Fibroblast of villous mesenchyme (primary cell): ENCODE measurements at places on chromosomes 6 and 20. TPM values are rescaled to one million over a fixed set of nuclear protein-coding genes. Genes with fewer than 3 reads are reported as not detected.

GRCh38 chr6:16514249-16514648, 247.0 kb downstream of the ATXN1 start:
- DNase-seq: peak; percentile 78

DNA sequence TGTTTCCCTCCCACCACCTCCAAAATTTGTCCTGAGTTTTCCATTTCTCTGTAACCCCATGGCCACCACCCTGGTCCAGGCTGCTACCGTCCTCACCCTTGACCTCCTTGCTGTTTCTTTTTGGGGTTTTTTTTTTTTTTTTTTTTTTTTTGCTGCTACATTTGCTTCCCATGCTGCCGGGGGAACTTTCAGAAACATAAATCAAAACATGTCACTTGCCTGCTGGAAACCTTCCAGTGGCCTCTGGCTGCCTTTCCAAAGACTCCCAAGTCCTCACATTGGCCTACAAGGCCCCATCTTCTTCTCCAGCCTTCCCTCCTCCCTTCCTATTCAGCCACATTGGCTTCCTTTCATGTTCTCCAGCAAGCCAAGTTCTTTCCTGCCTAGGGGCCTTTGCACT, 50.4 kb upstream of the PTGIS start:
- DNase-seq: no peak

DNA sequence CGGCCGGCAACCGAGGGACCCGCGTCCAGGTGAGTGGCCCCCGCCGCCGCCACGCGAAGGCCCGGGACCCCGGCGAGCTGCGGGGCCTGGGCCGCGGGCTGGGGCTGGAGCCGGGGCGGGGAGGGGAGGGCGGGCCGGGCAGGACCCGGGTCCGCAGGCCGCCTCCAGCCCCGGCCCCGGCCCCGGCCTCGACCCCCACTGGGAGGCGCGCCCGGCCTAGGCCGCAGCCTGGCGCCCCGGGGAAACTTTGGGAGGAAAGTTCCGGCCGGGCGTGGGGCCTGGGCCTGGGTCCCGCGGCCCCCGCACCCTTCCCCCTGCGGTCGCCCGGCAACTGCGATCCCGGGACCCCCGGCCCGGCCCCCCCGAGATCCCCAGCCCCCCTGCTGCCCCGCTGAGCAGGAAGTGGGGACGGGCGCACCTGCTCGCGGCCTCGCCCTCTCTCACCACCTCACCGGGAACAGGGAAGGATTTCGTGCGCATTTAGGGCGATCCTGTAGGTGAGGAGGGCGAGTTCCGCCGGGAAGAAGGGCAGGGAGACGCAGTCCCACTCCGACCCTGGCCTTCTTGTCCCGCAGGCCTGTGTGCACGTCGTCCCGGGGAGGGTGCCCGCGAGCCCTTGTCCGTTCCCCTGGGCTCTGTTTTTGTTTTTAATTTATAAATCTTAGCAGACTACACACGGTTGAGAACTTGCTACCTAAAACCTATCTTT, 402 bp downstream of the OSBPL2 start:
- no peak for DNase-seq

- no peak for DNase-seq
These were observed 88.3 kb downstream of the DLL1 start for GRCh38 chr6:170202416-170203135.

The LTB gene
- 0.32 TPM in 1 of 2 replicates, not detected in the other for total RNA-seq

The KPNA5 gene
- total RNA-seq: 6.1 and 7.8 TPM in 2 replicates

- DNase-seq: peak; percentile 66
These were observed 7.8 kb downstream of the KCNG1 start for GRCh38 chr20:51014797-51015722.

The CCN6 gene
- total RNA-seq: not detected in 2 replicates

DNA sequence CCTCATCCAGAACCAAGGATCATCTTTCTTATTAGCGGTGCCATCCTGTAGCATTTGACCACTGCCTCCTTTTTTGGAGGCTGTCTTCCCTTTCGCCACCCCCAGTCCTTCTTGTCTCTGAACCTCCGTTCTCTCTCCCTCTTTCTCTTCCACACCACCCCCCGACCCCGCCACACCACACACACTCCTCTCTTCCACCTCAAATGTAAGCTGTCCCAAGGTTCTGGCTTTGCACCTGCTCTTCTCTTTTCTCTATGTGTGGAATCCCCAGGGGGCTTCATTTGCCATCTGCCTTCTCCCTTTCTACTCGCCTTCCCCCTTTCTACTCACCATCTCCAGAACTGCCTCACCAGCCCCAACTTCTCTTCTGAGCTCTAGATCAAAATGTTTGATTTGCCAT, 111.3 kb upstream of the CDYL start:
- no peak for DNase-seq

- DNase-seq: no peak
These were observed 37.0 kb downstream of the PEX7 start for GRCh38 chr6:136859430-136859829.

DNA sequence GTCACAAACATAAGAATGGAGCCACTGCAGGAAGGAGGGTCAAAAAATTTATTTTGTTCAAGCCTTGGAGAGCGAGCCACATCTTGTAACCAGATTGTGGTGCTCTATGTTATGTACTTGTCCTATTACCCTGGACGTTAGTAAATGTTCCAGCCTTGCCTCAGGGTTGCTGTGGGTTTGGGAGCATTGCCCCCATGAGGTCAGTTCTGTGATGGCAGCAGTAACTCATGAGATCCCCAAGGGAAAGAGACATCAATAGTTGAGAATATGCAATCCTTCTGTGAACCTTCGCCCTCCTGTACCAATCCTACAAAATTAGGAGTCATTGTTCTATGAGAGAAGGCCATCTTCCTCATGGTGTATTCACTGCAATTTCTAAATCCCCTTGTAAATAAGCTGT, 16.4 kb upstream of the CFAP206 start:
- DNase-seq: peak; percentile 38

DNA sequence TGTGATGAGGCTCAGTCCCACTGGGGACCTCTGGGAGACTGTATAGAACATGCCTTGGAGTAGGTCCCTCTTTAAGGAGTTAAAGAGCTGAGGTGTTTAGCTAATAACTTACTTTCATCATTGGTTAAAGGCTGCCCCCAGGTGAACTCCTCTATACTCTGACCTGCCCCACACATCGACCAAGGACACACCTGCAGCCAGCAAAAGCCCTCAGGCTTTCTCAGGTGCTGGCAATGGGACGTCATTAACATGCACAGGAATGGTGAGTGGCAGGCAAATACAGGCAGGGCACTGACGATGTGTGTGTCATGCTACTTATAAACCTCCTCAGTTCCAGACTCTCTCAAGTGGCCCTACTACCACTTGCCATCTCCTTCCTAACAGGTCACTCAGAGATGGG, 366.4 kb downstream of the KIF16B start:
- no peak for DNase-seq

- DNase-seq: peak; percentile 92
These were observed 39.2 kb downstream of the LIN28B start for GRCh38 chr6:104995989-104996617.

The RNF182 gene
- 3.2 and 6.9 TPM in 2 replicates for total RNA-seq

The CGA gene
- 0.32 TPM in 1 of 2 replicates, not detected in the other for total RNA-seq

GRCh38 chr6:111984081-111984480, 69.8 kb upstream of the CCN6 start:
- DNase-seq: no peak

DNA sequence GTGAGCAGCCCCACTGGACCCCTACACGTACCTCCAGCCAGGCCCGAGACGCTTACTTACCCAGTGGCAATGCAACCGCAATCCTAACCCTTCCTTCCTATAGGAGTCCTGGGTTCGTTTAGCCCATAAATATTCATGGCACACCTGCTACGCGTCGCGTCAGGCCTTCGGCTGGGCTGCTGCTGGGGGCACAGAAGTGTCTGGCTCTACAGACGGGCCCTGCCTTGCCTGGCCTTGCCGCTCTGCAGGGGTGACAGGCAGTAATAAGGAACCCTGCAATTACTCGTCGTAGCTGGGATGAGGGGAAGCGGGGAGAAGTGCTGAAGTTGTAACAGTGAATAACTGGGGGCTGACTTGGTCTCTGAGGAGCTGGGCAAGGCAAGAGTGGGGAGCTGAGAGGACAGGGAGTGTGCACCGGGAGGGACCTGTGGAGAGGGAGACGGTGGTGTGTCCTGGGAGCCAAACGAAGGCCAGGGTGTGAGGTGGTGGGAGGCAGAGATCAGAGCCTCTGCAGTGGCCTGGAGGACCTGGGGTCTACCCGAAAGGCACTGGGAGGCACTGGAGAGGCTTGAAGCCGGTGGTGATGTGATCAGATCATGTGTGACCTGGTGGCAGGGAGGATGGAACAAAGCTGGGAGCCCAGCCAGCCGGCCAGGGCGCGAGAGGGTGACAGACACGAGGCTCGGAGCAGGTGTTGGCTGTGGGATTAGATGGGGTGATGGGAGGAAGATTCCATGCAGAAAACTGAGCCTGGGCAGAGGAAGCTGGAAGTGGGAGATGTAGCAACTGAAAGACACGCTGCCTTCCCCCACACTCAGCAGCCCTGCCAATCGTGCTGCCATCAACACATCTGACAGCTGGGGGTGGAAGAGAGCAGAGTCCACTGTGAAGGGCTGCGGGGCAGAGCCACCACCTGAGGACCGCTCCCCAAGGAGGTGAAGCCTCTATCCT, 36.4 kb downstream of the PSMG4 start:
- no peak for DNase-seq

The SLC17A1 gene
- total RNA-seq: not detected in 2 replicates

The PBOV1 gene
- total RNA-seq: not detected in 2 replicates

GRCh38 chr20:50481741-50482140, 28.4 kb upstream of the PTPN1 start:
- no peak for DNase-seq

- DNase-seq: no peak
These were observed 56.9 kb downstream of the CD164 start for GRCh38 chr6:109325400-109325801.

DNA sequence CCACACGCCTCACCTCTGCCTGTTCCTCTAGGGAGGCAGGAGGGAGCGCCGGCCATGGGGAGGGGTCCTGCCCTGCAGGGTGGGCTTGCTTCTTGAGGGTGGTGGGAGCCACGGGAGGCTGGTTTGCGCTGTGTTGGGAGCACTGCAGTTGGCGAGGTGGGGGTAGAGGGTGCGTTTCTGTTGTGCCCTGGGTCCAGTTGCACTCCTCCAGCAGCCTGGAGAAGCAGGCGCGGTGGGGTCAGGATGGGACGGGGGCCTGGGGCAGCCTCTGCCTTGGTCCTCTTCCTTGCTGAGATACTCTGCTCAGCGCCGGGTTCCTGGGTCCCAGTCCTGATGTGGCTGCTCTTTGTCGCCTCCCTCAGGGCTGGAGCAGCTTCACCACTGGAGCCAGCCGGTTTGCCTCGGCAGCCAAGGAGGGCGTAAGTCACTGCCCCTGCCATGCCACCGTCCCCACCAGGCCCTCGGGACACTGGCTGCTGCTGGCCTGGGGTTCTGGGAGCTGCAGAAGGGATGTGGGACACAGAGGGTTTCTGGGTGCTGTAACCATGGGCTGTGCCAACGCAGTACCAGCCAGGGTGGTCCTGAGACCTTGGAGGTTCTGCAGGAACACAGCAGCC, 8.4 kb downstream of the ARFGAP1 start:
- no peak for DNase-seq

The CRYBG1 gene
- 8.1 and 15.5 TPM in 2 replicates for total RNA-seq

DNA sequence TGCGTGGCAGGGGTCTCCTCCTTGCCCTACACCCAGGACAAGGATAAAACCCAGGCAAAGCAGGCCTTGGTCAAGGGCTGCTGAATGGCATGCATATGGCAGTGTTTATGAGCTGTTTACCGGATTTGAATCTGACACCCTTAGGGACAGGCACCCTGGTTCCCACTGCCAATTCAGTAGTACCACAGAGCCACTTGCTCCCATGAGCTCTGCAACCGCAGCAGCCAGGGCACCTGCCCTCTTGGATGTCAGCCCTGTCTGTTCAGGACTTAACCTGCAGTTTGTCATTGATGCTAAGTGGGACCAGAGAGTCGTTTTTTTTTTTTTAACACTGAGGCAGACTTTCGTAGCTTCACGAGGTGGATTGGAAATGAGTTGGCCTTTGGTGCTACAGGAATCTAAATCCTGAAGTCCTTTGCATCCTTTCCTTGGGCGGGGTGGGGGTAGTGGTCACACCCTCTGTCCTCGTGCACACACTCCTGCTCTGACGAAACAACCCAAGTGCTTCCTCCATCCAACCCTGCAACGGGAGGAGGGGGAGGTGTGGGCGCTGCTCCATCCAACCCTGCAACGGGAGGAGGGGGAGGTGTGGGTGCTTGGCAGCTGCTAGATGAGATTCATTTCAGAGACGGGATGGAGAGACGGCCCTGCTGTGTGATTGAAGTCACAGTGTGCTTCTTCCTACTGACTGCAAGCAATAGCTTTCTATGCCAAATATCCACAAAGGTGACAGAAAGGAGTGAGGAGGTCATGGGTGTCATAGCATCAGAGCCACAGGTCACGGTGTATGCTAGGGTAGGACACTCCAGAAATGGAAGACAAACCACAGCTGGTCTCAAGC, 166.5 kb downstream of the SMOC2 start:
- no peak for DNase-seq

GRCh38 chr6:30160785-30161531, at the start of gene TRIM10:
Gene TRIM10, minus strand, starts transcription at chr6:30161211. Its CDS starts 353 bp downstream, at chr6:30160858.
- DNase-seq: no peak
